CD4-positive, alpha-beta T cell treated with Interleukin-21 for 1 hour (primary cell): ENCODE measurements at places on chromosomes 7 and 10.

DNA sequence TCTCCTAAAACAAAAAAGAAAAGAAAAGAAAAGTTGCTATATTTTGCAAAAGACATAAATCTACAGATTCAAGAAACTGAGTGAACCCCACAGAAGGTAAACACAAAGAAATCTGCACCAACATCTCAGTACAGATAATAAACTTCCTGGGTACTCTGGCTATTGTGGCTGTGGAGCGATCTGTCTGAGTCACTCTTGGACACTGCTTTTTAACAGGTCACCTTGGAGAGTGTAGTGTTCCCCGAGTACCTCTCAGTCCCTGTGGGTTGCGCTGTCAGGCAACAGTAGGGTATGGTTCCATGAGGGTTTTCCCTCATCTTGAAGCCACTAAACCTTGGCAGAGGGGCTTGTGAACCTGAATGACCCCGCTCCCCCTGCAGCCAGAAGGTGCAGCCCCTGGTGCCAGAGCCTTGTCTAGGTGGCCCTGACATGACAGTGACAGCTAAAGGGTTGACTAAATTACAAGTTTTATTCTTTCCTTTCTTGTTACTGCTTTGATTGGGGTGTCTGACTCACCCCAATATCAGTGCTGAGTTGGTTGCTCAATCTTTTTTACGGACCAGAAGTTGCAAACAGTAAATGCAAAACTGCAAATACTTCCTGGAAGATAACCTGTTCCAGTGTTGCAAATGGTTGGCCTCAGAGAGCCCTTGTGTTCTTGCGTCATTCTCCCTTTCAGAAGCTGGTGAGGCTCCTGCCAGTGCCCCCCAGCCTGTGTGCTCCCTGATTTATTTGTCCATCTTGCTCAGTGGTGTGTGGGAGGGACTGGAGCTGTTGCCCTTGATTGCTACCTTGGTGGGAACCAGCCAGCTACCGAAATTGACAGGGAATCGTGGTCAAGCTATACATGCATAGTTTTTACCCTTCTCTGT is 30.6 kb downstream of the POR start:
- no peak for DNase-seq

DNA sequence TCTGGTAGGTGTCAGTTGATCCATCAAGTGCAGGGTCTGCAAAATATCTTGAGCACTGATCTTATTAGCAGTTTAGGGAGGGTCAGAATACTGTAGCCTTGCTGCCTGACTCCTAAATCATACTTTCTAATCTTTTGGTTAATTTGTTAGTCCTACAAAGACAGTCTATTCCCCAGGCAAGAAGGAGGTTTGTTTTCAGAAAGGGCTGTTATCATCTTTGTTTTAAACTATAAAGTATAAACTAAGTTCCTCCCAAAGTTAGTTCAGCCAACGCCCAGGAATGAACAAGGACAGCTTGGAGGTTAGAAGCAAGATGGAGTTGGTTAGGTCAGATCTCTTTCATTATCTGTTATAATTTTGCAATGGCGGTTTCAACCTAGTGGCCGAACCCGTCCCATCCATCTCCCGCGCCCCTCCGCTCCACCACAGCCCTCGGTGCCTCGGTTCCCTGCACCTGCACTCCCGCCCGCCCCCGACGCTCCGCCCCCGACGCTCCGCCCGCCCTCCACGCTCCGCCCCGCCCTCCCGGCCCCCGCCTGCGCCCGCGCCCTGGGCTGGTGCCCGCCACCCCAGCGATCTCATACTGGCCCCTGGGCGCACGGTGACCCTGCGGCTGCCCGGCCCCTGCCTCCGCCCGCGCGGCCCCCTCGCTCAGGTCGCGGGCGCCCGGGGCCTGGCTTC is at the start of gene ADCK2:
ADCK2 (plus strand) TSS at position 564 of the 681 bp plus-strand sequence. CDS start 386 bp downstream, outside the sequence.
- peak; percentile 66 for DNase-seq

DNA sequence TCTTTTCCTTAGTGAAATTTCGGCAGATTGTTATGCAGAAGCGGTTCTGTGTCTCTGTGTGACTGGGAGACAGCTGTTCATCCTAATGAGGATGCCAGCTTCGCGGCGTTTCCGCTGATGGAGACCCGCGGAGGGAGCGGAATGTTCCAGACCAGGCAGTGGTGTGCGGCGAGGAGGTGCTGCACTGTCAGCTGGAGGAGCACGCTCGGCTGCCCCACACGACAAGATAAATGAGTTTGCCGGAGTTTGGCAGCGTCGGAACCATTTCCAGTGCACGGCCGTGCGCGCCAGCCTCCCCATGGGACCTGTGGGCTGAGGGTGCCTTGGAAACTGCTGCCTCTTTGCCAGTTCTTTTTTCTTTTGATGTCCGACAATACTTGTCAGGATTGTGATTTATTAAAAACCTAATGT is 64.6 kb downstream of the WDR37 start:
- no peak for DNase-seq

DNA sequence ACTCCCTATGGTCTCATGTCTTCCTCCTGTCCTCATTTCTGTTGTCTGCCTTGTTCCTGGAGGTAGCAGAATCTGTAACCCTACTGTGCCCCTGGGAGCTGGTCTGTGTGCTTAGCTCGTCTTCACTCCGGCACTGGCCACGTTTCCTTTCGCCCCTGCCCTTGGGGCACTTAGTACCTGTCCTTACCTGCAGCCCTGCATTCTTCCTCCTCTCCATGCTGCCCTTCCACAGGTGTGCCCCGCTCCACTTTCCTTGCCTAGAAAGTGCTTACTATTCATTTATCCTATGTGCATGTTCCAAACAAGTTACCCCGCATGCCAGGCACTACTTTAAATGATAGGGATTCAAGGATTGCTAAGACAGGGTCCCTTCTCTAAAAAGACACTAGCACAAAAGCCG is 199.9 kb upstream of the ZMIZ1 start:
- no peak for DNase-seq

DNA sequence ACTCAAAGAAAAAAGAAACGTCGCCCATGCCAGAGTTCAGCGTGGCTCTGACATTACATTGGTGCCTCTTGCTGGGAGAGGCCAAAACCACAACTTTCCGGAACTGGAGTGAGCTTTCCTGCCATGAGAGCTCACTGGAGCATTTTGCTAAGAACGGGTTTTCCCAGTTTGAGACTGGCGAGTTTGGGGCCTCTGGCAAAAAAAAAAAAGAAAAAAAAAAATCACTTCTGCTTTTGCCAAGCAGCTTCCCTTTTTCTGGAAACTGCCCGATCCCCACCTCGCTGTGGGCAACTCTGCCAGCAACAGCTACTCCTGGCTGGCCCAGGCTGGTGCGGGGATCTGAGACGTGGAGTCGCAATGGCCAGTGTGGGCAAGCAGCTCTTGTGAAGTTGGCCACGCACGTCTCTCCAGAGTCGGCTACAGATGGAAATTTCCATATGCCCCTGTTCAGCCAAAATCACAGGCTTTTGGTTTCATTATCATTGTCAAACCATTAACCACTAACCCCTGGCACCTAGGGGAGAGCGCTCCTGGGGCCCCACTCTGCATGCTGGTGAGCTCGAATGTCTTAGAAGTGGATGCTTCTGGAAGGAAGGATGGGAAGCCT is 25.7 kb downstream of the PRKAG2 start:
- peak; percentile 33 for DNase-seq

DNA sequence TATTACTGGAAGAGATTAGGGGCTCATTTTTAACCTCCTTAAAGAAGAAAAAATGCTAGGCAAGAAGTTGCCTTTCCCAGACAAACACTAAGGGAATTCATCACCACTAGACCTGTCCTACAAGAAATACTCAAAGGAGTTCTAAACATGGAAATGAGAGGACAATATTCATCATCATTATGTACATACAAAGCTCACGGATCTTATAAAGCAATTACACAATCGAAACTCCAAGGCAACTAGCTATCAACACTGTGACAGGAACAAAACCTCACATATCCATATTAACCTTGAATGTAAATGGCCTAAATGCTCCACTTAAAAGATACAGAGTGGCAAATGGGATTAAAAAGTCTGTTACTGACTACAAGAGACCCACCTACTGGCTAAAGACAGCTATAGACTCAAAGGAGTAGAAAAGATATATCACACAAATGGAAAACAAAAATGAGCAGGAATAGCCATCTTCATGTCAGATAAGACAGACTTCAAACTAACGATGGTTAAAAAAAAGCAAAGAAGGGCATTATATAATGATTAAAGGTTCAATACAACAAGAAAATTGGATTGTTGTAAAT is 246.6 kb downstream of the ADRA2A start:
- DNase-seq: no peak

DNA sequence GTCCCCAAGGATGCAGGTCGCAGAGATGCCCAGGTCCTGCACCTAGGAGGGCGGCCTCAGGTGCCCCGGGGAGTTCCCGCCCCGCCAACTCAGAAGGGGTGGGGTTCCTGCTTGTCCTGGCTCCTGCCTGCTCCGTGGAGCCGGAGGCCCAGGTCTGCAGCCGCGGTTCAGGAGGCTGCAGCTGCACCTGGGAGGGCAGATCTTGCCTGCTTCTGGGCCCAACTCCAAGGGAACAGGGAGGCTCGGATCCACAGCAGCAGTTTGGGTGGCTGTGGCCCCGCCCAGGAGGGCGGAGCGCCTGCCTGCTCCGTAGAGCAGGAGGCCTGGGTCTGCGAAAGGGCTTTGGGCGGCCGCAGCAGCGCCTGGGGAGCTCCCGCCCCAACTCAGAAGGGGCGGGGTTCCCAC is 108.2 kb upstream of the EGR2 start:
- no peak for DNase-seq

GRCh38 chr10:48535416-48536155 is 69.3 kb downstream of the ARHGAP22 start:
- DNase-seq: no peak

- no peak for DNase-seq
Observed at GRCh38 chr7:28885771-28886170, 72.4 kb downstream of the TRIL start.

DNA sequence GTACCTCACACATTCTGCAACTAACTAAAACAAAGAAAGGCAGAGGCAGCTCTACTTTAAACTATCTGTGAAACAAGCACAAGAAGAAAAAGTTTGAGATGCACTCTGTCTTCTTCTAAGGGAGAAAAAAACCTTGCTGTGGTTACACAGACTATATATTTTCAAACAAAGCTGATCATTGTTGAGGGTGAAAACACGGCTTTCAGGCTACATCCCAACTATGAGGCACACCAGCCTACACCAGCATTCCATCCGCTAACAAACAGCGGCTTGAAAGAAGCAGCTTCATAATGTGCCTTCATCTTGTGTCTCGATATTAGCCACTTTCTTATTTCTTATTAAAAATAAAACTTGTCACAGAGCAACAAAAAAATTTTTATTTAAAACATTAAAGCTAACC is 79.1 kb downstream of the USP6NL start:
- DNase-seq: no peak

- DNase-seq: no peak
Observed at GRCh38 chr7:21334906-21335305, 93.0 kb upstream of the SP4 start.

DNA sequence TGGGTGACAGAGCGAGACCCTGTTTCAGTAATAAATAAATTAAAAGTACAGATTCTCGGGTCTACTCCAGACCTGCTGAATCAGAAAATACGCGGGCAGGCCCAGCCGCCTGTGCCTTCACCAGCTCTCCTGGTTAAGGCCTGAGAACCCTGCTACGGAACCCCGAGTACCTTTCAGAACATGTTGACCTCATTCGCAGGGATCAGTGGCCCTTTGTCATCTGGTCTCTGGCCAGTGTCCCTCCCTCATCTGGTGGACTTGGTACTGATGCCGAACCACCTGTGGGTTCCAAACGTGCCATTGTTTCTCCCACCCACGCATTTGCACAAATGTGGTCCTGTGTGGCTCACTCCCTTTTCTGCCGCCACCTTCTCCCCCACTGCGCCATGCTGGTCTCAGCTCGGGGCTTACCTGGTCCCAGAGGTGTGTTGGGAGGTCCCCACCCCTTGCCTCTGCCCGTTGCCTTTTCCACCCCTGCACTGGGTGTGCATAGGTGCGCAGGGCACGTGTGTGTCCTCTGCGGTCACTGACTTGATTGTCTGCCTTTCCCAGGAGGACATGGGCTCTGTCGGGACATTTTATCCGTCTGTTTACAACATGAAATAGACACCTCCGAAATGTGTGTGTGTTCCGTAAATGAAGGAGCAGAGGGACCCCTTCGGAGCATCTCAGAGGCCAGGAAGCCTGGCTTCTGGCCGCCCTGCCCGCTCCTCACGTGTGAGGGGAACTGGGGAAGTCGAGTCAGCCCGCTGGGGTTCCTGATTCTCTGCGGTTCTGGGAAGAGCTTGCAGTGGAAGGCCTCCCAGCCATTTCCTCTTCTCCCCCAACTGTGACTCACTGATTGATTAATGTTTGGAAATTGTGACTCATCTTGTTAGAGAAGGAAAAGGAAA is 135.2 kb downstream of the CUX1 start:
- no peak for DNase-seq

DNA sequence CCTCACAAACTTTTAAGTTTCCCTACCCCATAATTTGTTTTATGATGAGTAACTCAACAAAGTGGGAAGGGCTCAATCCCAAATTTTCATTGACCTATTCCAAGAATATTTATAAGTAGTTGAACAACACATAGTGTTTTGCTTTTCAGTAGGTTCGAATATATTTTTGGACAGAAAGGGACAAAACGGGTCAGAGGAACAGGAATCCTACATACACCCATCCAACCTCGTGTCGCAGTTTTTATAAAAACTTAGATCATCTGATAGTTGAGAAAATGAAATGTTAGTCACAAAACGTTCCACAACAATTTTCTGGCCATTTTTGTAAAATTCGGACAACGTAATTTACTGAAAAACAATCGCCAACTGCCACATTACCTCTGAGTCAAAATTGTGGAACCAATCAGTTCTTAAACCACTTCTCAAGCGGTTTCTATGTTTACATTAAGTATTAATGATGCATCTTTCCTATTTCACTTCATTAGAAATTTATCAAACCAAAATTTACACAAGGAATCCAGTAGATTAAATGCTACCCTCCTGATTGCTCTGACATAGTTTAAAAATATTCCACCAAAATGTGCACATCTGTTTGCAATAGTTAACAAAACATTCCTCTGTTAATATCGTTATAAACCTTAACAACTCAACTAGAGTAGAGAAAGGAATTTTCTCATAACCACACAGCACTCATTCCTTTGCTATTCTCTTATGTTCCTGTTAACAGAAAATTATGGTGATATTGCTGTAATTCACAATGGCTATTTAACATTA is 6.3 kb downstream of the WNT16 start:
- DNase-seq: no peak

- DNase-seq: peak; percentile 16
Observed at GRCh38 chr7:143002106-143002505, 24.8 kb downstream of the OR9A2 start.

- DNase-seq: no peak
Observed at GRCh38 chr10:104284846-104285245, 15.9 kb downstream of the GSTO2 start.

DNA sequence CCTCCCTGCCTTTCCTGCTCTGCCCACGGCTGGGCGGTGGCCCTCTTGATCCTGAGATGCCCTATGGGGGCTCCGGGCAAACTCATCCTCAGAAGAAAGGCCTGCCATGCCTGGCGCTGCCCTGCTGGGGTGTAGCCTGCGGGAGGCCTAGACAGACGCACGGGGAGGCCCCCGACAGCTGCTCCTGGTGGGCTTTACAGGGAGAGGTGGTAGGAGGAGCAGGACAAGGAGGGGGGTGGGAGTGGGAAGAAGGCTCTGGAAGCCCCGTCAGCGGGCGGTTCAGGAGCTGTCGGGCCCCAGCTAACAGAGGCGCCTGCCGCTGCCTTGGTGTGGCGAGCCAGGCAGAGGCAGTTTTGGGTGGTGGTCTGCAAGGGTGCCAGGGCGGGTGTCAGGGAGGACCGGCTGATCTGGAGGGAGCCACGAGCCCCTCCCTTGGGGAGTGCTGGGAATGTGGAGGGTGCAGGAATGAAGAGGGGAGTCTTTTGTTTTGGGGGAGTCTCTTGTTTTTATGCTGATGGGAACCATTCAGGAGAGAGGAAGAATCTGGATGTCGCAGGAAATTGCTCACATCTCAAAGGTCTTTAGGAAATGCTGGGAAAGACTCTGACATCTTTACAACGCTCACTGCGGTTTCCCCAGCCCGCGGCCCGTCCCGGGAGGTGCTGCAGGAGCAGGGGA is 63.5 kb downstream of the CFAP46 start:
- no peak for DNase-seq
